ENCODE measurements at places on chromosomes 2 and 18. TPM values are rescaled to one million over a fixed set of nuclear protein-coding genes. Genes with fewer than 3 reads are reported as not detected.

SFT2D3 gene
- total RNA-seq: 3.7 TPM

ALPI gene
- total RNA-seq: not detected

PSMA8 gene
- total RNA-seq: not detected

DNA sequence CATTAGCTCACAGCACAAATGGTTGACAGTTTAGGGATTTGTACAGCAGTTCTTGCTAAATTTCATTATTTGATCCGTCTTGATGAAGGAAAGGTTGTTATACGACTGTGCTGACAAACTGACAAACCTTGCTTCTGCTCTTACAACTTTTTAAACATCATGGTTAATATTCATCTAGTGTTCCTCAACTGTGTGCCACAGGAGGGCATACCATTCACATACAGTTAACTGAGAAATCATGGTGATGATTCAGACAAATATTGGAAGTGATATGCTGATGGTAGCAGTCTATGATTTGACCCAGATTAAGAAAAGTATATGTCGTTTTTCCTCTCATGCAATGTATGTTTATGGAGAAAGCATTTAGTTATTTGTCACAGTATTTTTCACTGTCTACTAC lies 129.8 kb upstream of the FSIP2 start:
- no peak for DNase-seq

GRCh38 chr2:25894135-25894830 lies 16.0 kb upstream of the ASXL2 start:
- peak; percentile 34 for DNase-seq

TXNL1 gene
- total RNA-seq: 75.7 TPM

DNA sequence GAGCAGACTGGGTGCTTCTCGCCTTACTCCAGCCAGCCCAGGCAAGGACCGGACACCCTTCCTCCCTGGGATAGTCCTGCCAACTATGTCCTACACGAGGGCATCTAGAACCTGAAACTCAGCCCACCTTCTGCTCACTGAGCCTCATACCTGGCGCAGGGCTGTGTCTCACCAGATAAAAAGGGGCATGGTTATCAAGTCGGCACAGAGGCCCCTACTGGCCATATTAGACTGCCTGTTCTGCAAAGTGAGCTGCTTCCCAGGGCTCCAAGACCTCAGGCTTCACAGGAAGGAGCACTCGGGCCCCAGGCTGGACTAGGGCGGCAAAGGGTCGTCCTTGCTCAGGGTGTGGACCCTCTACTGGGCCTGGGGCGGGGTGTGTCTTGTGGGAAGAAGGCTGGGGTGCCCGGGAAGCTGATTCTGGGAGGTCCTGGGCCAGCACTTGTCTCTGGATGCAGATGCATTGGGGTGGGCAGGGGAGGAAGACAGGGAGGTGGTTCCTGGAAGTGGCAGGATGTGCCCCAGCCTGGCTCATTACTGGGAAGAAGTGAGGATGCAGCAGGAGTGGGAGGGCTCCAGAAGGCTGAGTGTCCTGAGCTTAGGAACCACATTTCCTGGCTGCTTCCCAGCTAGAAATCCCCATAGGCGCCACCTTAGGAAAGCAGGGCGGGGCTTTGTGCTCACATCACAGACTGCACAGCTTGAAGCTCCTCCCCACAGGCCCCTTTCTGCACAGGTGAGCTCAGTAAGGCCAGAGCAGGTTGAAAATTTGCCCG lies 19.6 kb downstream of the EHD3 start:
- no peak for DNase-seq

DNA sequence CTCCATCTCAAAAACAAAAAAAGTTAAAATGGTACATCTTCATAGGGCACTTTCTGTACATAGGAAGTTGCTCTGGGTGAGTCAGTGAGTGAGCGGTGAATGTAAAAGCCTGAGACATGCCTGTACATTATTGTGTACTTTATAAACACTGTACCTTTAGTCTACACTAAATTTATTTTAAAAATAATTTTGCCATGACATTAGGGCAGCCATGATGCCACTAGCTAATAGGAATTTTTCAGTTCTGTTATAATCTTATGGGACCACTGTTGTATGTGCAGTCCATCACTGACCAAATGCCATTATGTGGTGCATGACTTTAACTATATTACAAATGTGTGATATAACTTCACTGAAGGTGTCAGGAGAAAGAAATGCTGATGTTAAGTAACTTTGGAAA lies 11.0 kb upstream of the TXNDC2 start:
- no peak for DNase-seq

DNA sequence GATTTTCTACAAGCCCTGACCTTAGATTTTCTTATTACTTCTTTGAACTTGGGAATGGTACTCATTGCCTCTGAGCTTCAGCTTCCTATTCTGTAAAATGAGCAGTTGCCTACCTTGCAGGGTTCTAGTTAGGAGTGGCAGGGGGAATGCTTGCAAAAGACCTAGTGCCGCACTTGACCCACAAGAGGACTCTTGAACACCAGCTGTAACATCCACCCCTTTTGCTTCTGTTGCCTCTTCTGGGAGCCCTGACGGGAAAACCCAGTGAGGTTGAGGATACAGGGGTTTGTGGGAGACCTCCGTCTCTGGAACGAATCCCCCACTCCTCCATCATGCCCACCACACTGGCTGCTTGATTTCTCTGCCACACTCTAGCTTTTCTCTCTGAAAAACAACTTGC lies 27.1 kb upstream of the LBH start:
- no peak for DNase-seq

- no peak for DNase-seq
Observed at GRCh38 chr2:219116776-219117646, 43.6 kb downstream of the NHEJ1 start.

POTEI gene
- not detected for total RNA-seq

GKN1 gene
- not detected for total RNA-seq

- DNase-seq: no peak
Observed at GRCh38 chr2:238448031-238448955, 21.6 kb downstream of the ASB1 start.

SLC38A11 gene
- total RNA-seq: 0.75 TPM

DNA sequence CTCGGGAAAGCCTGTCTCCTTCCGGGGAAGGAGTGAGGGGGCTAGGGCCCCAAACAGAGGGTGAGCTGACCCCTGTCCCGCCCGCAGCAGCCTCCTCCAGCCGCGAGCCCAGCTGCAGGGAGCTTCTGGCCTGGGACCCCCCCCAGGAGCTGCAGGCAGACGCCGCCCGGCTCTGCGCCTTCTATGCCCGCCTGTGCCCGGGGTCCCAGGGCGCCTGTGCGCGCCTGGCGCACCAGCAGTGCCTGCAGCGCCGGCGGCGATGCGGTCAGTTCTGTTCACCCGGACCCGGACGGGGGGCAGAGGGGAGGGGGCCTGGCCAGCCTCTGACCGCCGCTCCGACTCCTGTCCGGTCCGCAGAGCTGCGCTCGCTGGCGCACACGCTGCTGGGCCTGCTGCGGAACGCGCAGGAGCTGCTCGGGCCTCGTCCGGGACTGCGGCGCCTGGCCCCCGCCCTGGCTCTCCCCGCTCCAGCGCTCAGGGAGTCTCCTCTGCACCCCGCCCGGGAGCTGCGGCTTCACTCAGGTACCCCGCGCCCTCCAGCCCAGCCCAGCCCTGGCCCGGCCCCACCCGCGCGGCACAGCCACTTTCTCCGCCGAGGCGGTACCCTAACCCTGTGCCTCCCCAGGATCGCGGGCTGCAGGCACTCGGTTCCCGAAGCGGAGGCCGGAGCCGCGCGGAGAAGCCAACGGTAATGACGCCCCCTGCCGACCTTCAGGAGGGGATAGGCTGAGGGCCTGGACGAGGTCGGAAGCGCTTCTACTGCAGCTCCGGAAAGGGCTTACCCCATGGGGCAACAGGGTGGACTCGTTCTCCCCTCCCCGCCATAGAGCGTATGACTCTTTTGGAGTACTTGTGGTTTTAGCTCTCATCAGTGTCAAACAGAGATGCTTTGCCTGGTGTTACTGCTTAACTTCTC lies 2.0 kb upstream of the CHRND start:
- DNase-seq: no peak
